Activated CD8-positive, alpha-beta T cell treated with anti-CD3 and anti-CD28 coated beads, Interleukin-2, amount 10 ng/mL, durations not matched to agents 7 days and 5 days (primary cell): ENCODE measurements at places on chromosomes 3 and 15.
A peak's percentile ranks its signal among the peaks of the same experiment; 100 is the strongest.

DNA sequence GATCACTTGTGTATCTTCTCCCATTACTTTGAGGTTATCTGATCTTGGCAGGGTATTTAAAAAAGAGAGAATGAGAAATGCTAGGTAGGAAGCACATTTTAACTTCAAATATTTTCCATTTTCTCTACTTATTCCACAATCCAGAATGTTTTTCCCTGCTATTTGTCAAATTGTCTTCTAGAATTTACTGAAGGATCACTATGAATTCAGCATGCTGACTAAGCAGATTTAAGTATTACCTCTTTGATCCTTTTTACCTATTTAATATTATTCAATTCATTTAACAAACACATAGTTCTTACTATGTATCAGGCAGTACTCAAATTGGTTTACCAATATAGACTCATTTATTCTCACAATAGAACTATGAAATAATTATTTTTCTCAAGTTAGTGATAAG, 463.4 kb upstream of the ARL6 start:
- DNase-seq, result no peak

DNA sequence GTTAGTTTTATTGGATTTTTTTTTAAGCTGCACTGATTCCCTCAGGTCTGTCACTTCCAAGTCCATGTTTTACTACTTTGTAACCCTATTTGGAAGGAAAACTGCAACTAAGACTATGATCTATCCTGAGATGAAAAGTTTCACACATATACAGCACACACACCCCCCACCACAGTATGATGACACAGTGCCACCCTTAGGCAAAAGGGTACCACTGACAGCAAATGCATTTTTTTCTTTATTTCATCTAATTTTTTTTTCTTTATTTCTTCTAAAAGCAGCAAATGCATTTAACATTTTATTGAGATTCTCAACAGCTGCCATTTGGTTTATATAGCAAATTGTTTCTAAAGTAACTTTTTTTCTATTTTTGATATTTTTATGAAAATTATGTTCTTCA, 21.2 kb downstream of the NGRN start:
- peak; percentile 57 for DNase-seq

GRCh38 chr3:60803216-60804173, 447.8 kb downstream of the FHIT start:
- no peak for DNase-seq

DNA sequence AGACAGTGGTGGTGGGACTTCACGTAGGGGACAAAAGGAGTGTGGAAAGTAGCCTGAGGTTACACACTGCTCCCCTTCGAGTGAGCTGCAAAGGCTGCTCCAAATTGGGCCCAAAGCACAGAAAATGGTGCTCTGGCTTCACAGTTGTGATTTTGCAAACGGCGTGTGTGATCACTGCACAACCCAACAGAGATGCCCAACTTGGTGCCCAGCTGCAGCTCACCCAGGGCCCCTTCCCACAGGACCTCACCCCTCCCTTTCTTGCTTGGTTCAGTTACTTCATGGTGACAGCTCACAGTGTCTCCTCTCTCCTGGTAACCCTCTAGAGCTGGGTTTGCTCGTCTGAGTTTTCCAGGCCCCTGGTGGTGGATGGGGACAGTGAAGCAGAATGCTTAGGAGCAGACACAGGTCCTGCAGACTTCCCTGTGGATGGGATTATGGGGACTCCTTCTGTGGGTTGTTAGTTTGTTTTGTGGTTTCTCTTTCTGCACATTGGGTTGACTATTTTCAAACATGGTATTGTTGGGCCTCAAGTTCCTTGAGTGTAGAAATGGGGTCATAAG, 98.3 kb downstream of the TOP2B start:
- DNase-seq, result no peak

DNA sequence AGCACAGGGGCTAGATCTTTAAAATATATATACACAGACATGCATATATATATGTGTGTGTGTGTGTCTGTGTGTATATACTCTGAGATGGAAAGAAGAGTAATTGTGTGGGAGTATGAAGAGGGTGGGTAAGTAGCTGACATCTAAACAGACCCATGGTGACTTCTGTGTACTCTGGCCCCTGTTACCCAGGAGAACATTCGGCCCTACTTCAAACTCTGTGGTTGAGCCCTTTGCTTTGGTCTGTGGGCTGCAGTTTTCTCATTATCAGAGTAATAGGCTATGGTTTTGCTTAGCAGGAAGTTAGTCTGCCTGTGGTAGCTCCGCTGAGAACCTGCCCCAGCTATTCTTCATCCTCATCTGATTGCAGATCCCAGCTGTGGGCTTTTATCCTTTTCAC, 141.4 kb downstream of the RBPMS2 start:
- peak; percentile 78 for DNase-seq

DNA sequence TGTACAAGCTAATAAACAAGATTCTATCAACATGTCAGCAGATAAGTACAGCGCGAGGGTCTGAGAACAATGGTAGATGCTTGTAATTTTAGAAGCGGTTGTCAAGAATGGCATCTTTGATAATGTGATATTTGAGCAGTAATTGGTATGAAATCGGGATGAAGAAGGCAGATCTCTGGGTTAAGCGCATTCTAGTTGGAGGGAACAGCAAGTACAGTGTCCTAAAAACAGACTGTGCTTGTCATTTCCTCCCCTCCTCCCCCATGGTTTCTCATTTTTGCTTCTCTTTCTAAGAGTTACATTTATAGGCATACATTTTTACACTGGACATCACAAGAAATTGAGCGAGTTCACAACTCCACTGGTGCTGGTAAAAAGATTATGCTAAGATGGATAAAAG, 23.3 kb downstream of the TGFBR2 start:
- DNase-seq, result peak; percentile 25

DNA sequence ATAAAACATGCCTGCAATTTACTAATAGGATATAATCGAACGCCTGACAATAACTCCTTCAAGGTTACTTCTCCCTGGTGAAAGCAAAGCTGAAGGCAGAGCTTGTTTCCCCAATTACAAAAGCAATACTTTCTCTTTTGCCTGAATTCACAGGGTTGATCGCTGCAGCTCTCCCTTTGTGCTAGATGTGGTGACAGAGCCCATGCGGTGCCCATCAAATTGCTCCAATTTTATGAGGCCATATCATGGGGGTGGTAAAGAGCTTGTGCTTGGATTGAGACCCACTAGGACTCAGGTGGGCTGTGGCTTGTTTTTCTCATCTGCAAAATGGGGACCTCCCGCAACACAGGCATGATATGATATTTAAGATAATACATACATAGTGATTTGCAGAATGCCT, 143.4 kb downstream of the GREM1 start:
- DNase-seq, result no peak

- no peak for DNase-seq
Observed at GRCh38 chr3:98166396-98166795, at the start of gene OR5H15. Gene OR5H15 (plus strand): TSS chr3:98166696. CDS start chr3:98168700, 2,004 bp downstream.

DNA sequence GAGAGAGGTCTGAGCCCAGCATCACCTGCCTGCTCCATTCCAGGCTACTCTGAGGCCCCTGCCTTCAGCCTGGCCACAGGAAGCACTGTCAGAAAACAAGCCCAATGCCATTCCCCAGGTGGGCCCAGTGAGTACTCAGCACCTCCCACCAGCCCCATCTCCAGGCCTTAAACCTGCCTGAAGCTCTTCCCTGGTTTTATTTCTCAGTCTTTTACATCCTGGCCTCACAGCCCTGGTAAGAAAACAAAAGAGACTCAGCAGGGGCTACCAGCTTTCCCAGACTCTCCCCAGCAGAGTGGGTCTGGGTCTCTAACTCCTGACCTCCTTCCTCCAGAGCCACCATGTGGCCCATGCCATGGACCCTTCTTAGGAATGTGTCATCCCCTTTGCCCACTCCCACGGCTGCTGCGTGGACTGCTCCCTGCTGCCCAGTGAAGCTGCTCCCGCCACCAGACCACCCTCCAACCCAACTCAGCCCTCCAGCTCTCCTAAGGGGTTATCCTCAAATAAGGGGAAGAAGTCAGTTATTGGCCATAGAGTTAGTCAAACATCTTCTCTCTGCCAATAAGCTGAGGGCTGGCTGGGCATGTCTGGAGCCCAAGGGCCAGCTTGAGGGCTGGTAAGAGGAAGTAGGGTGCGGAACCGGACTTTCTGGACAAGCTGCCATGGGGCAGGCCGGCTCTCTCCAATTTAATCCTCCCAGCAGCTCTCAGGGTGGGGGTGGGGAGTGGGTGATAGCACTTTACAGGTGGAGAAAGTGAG, 116.7 kb upstream of the LINGO1 start:
- no peak for DNase-seq

GRCh38 chr3:52298149-52299098, 10.8 kb downstream of the GLYCTK start:
- DNase-seq, result no peak

DNA sequence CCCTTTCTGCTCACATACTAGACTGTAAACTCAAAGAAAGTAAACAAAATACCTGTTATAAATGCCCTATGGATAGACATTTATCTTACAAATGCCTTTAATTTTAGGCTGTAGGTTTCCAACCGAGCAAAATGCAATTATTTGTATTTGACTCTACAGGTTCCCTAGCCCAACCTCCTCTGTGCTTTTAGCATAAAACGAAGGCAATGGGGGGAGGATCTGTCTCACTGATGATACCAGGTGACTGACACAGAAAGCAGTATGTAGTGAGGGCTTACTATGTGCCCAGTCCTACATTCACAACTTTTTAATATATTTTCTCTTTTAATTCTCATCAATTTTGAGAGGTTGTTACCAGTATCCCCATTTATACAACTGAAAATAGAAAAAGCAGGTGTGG, 87.4 kb downstream of the OXNAD1 start:
- DNase-seq, result no peak

GRCh38 chr3:195160257-195160898, 110.6 kb downstream of the XXYLT1 start:
- DNase-seq, result no peak

DNA sequence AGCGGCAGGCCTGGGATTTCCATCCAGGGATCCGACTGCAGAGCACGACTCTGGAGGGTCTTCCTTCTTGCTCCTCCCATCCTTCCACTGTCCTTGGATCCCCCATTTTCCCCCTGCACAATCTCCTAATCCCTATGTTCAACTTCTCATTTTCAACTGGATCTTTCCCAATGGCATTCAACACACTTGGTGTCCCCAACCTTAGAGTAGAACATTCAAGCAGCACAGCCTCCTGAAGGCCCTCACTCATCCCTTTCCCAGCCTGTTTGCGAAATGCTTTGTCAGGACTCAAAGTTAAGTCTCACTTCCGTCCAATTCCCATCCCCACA, 32.3 kb downstream of the RPN1 start:
- no peak for DNase-seq

DNA sequence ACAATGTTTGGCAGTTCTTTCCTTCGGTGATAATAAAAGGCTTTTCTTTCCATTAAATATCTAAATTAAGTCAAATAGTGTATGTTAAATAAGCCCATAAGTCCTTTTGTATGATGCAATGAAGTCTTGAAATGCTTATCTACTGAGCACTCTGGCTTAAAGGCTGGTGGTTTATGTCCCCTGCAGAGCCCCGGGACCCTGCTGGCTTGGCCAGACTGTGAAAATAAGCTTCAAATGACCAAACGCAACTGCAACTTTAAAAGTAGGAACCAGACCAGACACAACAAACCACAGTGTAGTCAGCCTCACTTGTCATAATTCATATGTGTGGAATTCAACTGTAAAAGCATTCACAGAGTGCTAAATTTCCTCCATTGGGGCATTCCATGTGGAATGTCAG, 72.5 kb downstream of the FOXP1 start:
- DNase-seq, result no peak

GRCh38 chr3:173819368-173819767, 421.8 kb downstream of the NLGN1 start:
- no peak for DNase-seq

GRCh38 chr3:184513276-184514170, 48.1 kb upstream of the EPHB3 start:
- peak; percentile 87 for DNase-seq

GRCh38 chr3:64763980-64764379, 76.2 kb upstream of the ADAMTS9 start:
- DNase-seq, result no peak

DNA sequence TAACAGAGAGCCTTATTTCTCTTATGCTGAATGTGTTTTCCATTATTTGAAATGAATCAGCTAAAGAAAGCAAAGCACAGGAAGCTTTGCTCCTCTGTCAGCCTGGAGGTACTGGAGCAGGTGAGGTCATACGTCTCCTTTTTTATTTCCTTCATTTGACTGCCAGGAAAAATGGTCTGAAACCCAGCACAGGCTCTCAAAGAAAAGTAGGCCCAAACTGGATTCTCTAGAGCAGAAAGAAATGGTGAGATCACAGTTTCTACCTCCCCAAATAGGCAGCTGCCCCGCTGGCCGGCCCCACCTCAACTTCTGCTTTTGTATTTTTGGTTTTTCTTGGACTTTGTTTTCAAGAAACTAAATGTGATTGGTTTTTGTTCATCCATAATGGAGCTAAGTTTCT, 95.1 kb downstream of the RPL39L start:
- no peak for DNase-seq

- no peak for DNase-seq
Observed at GRCh38 chr3:117565777-117566176, 856.2 kb downstream of the TUSC7 start.

- DNase-seq, result no peak
Observed at GRCh38 chr3:154766765-154767503, 313.2 kb upstream of the MME start.

DNA sequence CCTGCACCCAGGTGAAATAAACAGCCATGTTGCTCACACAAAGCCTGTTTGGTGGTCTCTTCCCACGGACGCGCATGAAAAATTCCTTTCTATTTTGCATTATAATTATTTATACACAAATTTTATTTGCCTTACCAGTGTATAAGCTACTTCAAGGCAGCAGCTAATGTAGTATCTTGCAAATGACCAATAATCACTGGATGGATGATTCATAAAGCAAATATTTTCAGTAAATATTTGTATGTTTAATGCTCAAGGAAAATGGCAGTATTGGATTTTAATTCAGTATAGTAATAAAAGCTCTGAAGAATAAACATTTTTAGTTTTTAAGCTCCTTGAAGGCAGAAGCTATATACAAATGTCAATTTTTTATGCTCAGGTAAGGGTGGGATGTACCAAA, 158.7 kb upstream of the NANOGP8 start:
- DNase-seq, result no peak

GRCh38 chr3:187223799-187224198, 26.5 kb downstream of the RTP1 start:
- DNase-seq, result no peak

- DNase-seq, result no peak
Observed at GRCh38 chr3:73490453-73491286, 134.1 kb downstream of the PDZRN3 start.

GRCh38 chr3:29484633-29485032, 203.8 kb downstream of the RBMS3 start:
- DNase-seq, result no peak
